Dermis microvascular lymphatic vessel endothelial cell (primary cell): ENCODE measurements at places on chromosomes 16 and 17. TPM values are rescaled to one million over a fixed set of nuclear protein-coding genes. Genes with fewer than 3 reads are reported as not detected.

DNA sequence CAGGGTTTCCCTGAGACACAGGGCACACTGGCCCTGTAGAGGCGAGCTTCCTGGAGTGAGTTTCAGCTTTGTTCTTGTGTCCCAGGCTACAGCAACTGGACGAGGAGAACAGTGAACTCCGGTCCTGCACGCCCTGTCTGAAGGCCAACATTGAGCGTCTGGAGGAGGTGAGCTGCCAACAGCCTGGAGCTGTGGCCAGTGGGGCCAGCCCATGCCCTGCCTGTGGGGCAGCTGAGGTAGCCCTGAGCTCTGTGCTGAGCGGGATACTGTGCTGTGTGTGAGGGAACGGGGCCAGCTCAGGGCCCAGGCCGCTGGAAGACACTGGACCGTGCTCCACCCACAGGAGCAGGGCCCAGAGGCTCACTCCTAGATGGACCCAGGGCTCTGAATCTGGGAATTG is 8.7 kb upstream of the CAPN15 start:
- DNase-seq: no peak

DNA sequence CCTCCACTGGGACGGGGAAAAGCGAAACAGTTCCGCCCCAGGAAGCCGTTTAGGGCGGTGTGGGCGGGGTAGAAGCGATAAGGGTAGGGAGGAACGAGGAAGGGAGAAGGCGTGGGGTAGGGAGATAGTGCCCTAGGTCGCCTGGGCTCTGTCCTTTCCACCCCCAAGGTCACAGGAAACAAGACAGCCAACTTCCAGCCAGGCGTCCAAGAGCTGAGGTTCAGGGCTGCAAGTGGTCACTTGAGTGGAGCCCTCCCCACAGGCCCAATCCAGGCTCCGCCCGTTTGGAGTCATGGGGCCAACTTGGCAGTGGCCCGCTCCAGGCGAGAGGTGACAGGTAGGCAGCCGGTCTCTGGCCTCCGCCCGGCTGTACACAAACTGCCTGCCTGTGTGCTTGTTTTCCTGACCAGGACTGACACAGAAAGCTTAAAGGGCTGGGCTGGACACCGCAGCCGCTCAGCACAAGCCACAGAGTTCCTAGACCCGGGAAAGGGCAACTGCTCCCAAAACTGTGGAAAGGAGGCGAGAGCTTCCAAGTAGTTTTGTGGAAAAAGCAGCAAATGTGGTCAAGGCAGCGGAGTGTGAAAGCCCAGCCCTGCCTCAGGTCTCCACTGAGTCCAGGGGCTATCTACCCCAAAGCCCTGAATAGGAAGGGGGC is at the start of gene RILP:
RILP (minus strand) TSS at position 23 of the 658 bp plus-strand sequence. CDS start 62 bp downstream, outside the sequence.
- peak; percentile 76 for DNase-seq

DNA sequence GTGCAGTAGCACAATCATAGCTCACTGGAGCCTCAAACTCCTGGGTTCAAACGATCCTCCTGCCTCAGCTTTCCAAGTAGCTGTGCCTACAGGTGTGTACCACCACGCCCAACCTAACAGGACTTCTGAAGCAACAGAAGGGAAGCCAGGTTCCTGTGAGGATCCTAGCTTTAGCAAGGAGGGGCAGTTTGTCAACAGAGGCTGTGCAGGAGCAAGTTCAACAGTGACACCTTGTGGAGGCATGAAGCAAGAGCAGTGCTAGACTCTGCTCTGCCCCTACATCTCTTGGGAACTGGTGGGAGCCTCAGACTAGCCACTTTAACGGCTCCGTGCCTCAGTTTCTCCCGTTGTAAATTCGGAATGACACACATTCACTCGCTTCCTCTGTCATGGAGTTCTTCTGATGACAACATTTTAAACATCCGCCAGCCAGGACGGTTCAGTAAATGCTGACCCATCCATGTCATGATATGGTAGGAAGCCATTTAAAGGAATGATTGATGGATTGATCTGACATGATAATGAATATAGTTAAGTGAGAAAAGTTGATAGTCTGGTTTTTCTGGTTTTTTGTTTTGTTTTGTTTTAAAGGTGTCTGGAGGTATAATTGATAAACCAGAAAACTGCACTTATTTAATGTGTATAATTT is 218.7 kb downstream of the MRTFB start:
- no peak for DNase-seq

- no peak for DNase-seq
Observed at GRCh38 chr16:75374388-75374787, 58.9 kb downstream of the CFDP1 start.

DNA sequence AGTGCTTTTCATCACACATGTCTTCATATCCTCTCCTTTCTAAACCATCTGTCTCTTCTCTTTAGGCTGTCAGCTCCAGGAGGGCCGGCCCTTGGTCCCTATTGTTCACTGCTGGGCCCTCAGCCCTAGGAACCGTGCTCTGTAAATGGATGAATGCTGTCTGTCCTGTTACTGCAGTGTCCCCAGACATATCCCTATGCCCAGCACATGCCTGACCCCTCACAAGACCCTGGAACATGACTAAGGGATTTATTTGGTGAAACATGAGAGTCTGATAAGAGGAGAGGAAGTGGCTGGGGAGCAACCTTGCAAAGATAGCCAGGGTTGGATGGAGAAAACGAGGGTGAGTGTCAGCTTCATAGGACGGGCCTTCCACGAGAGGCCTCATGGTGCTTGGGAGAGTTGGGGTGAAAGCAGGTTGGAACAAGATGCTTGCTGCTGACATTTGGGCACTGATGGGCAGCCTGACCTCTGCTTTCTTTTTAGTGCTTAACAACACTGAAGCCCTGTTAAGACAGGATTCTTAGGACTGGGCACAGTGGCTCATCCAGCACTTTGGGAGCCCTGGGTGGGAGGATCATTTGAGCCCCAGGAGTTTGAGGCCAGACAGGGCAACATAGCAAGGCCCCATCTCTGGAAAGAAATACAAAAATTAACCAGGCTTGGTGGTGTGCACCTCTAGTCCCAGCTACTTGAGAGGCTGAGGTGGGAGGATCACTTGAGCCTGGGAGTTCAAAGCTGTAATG is 39.0 kb downstream of the ABCC1 start:
- no peak for DNase-seq

- DNase-seq: no peak
Observed at GRCh38 chr17:70049801-70050591, 25.0 kb upstream of the KCNJ16 start.

- no peak for DNase-seq
Observed at GRCh38 chr16:29760567-29761279, 14.9 kb upstream of the C16orf54 start.

DNA sequence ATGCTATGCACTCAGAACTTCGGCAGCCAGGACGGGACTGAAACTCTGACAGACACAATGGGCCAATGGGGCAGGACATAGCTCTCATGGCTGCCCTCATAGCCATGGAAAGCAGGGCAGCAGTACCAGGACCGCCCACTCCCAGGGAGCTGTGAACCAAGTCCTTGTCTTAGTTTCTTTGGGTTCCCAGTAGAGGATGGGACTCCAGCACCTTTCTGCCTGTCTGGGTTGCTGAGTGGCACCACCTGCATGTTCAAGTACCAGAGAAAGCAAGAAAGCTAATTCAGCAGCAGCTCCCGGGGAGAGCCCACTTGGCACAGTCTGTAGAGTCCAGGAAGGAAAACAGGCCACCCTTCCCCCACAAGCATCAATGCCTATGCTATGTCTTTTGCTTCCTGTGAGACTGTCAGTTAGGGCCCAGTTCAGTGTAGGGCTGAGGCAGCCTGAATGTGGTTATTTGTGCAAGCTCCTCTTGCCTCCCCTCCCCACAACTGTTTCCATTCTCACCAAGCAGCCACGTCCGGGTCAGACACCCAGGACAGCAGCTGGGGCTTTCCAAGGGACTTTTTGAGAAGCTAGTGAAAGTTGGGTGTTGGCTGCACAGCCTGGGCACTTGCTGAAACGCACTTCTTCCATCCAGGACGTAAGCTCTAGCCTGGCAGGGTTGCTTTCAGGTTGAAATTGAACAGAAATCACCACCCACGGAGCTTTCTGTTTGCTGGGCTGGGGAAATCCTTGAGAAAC is 7.8 kb downstream of the SUPT4H1 start:
- DNase-seq: peak; percentile 23

- DNase-seq: no peak
Observed at GRCh38 chr16:14241631-14242030, 170.5 kb downstream of the MRTFB start.

- DNase-seq: peak; percentile 93
Observed at GRCh38 chr17:38799501-38800236, at the start of gene PIP4K2B. PIP4K2B (minus strand) TSS chr17:38799556; CDS start chr17:38799424, 132 bp downstream.

DNA sequence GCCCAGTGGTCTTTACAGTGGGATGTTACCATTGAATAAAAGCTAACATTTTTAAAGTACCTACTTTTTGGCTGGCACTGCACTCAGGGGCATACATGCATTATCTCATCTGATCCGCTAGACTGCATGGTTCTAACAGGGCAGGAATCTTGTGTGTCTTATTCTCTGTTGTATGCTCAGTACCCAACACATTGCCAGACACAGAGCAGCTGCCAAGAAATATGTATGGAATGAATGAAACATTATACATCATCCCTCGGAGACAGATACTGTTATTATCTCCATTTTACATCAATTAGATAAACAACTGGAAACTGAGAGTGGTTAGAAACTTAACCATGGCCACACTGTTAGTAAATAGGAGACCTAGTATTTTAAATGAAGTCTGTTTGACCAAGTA is 74.1 kb upstream of the CDH11 start:
- DNase-seq: no peak

GRCh38 chr17:31068291-31068690 is 26.5 kb upstream of the NF1 start:
- no peak for DNase-seq

DNA sequence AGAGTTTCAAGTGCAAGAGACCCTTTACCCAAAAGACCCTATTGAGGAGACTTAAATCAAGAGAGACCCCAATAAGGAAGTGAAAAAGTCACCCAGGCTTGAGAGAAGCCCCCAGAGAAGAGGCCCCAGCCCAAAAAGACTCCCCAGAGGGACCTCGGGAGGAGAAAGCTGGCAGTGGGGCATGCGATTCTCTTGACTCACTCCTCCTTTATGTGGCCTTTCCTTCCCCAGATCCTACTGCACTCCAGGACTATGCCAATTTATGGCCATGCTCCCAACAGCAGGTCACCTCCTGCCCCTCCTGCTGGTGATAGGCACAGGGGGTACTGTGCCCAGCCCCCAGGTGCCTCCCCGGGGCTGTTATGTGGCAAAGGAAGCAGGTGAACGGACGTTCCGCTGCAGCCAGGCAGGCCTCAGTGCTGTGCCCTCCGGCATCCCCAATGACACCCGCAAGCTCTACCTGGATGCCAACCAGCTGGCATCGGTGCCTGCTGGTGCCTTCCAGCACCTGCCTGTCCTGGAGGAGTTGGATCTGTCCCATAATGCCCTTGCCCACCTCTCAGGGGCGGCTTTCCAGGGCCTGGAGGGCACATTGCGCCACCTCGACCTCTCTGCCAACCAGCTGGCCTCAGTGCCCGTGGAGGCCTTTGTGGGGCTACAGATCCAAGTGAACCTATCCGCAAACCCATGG is 16.3 kb downstream of the LRRC3C start:
- no peak for DNase-seq

DNA sequence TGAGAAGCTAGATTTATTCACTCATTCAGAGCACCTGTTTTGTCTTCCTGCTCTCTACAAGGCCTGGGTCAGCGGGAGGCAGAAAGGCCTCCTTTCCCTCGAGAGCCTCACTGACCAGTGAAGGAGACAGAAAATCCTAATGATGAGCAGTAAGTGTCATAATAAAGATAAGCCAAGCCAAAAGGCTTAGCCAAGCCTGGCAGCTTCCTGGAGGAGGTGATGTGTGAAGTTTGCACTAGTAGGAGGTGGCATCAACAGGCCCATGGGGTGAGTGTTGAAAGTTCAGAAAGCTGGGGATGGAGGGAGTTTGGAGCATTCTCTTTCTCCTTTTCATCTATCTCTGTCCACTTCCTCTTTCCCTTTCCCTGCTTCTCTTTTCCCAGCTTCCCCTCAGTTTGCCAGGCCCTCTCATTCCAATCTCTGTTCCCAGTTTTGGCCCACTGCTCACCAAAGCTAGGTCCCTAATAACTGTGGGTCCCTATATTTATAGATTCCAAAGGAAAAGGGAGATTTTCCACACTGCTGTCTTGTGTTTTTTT is 16.5 kb upstream of the SPNS3 start:
- DNase-seq: no peak

DNA sequence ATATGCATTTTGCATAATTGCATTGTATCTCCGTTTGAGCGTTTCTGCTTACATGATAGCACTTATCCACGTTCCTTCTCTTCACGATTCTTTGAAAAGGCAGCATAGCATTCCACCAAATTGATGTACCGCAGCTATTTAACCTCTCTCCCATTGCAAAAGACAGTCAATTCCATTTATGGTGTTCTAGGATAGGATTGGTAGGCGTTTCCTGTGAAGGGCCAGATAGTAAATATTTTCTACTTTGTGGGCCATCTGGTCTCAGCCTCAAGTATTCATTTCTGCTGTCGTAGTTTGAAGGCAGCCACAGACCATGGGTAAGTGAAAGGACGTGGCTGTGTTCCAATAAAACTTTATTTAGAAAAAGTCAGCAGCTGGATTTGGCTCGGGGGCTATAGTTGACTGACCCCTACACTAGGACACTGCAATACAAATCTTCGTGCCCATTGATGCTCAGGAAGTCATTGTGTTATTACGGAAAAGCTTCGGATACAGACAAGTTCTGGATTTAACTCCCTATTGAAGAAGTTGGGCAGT is 10.1 kb downstream of the SNX29 start:
- DNase-seq: no peak

- no peak for DNase-seq
Observed at GRCh38 chr16:13324851-13325250, 423.5 kb downstream of the SHISA9 start.

GRCh38 chr17:6926667-6927066 is 69.2 kb upstream of the ALOX12 start:
- no peak for DNase-seq

DNA sequence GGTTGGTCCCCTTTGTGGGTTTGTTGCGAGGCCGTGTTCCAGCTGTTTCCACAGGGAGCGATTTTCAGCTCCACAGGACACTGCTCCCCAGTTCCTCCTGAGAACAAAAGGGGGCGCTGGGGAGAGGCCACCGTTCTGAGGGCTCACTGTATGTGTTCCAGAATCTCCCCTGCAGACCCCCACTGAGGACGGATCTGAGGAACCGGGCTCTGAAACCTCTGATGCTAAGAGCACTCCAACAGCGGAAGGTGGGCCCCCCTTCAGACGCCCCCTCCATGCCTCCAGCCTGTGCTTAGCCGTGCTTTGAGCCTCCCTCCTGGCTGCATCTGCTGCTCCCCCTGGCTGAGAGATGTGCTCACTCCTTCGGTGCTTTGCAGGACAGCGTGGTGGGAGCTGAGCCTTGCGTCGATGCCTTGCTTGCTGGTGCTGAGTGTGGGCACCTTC is 27.3 kb upstream of the STH start:
- no peak for DNase-seq

DNA sequence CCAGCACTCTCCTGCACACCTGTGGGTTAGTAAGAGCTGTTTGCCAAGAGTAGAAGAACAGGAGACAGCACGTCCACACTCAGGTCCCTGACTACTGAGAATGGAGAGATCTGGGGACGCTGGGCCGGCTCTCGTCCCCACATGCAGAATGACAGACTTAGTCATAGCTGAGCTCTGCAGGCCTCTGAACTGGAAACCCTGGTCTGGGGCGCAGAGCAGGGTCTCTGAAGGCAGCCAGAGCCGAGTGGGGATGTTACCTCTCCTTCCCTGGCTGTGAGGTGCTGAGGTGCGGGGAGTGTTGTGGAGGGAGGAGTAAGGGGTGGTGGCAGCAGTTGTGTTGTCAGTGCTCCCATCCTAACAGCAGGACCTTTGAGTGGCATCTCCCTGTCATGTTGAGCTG is 7.2 kb upstream of the JPT2 start:
- DNase-seq: no peak

Gene ZNF287
- 1.8 and 2.5 TPM in 2 replicates for total RNA-seq

Gene CAPNS2
- total RNA-seq: 0.13 TPM in 2 replicates

Gene DNAH3
- total RNA-seq: under 0.01 TPM in 1 of 2 replicates, not detected in the other

Gene SLFN14
- total RNA-seq: under 0.01 TPM in 1 of 2 replicates, not detected in the other

Gene SOX15
- total RNA-seq: 0.13 TPM in 2 replicates
